NCI-H226 (cell line): ENCODE measurements at places on chromosomes 2 and 18.

GRCh38 chr2:191521608-191522208 lies 156.2 kb upstream of the NABP1 start:
- DNase-seq: no peak

DNA sequence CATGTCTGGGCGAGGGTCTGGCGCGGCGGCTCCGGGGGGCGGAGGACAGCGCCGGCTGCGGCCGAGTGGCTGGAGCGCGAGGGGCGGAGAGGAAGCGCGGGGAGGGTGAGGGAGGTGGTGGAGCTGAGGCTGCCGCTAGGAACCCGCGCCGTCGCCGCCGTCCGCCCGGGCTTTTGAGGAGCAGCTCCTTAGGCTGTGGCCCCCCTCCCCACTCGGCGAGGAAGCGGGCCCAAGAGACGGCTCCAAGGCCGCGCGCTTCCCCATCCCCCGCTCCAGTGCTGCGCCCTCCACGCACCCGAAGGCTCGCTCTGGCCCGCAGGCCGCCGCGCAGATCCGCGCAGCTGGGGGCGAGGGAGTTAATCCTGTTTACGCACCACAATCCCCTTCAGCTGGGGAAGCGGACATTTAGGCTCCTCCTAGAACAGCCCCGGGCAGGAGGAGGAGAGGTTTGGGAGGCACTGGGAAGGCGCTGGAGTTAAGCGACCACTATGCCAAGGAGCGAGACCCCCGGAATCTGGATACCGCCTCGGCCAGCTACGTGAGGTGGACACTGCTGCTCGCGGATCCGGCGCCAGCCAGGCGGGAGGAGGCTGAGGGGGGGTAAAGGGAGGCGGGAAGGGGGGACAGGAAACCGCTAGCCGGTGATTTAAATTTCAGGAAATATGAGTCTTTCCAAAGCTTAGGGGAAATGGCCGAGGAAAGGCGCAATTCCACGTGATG lies at the start of gene CNRIP1:
CNRIP1 (minus strand) TSS at position 552 of the 720 bp plus-strand sequence; CDS start at position 3, 549 bp downstream.
- DNase-seq: peak; percentile 57

GRCh38 chr2:121064186-121064585 lies 220.8 kb downstream of the TFCP2L1 start:
- DNase-seq: no peak

DNA sequence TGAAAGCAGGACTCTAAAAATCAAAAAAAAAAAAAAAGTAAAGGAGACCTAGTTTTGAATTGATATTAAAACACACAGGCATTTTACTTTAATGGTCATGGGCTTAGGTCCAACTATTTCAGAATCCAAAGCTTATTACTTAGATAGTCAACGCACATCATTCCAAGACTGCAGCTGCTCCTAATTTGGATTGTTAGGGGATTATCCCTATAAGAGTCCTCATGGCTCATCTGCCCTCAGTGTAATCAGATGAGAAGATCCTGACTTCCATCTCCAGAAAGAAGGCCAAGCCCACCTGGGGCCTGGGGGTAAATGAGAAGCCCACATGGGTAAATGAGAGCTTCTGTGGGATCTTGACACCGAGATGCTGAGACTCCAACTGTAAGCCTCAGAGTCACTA lies 424.2 kb downstream of the NRXN1 start:
- DNase-seq: no peak

DNA sequence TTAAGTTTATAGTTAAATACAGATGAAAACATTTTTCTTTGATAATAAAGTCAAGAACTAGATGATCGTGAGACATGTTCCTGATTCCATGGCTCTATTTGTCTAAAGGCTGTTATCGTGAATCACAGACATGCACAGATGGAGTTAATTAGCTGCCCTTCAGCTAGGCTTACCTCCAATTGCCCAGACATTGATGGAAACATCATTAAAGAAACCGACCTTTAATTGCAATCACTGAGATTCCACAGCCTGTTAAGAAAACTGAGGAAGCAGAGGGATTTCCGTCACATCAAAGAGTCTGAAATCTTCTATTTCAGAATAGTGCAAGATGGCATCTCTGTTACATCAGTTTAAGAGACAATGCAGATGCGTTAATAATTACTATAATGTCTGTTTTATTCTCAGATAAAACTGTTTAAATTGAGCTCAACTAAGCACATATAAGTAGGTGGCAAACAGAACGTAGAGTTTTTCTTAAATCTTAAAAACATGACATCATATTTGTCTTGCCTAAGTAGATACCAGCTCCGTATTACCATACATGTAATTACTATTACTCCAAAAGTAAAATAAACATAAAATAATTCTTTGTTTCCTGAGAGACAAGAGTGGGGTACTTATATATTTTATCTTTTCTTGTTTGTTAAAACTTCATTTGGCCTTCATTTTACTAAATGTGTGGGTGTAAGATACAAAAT lies 23.9 kb upstream of the CRACDL start:
- DNase-seq: no peak

DNA sequence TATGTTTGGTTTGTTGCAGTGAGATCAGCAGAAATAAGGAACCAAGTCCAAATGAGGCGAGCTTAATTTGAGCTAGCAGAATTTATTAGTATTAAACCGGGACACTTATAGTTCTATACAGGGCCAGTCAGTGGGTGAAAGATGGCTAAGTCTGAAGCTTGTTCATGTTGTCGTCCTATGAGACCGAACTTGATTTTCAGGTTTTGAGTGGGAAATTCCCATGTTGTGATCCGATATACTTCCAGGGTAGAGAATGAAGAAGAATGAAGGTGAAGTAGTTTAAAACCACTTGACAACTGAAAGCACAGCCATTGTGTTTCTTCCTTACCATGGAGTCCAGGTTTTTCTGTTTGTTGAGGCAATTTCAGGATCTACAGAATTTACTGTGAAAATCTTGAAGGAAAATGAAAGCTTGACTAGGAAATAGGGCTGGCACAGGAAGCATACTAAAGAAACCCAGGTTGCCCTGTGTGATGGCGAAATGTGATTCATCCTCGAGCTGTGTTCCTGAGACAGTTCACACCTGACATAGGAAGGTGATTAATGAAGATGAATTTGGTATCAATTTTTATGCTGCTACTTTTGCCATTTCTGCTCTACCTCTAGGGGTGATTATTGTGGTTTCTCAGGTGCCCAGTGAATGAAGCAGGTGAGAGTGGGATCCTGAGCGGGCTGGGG lies 37.6 kb upstream of the MGAT5 start:
- no peak for DNase-seq

DNA sequence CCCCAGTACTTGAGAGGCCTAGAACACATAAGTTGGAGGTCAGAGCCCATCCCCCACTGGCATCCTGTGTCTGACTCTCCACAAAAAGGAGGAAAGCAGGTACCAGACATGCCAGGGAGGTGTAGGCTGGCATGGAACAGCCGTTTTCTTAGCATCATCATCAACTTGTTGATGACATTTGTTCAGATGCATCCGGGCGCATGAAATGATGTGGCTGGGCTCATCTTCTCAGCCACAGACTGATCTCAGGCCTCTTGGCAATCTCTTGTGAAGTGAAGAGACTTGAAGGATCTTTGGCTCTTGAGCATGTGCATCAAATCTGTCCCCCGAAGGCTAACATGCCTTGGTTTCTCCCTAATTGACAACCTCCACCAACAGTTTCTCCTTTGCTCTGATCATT lies 243.3 kb downstream of the TSN start:
- no peak for DNase-seq

- peak; percentile 6 for DNase-seq
Observed at GRCh38 chr2:188244383-188244782, 47.3 kb upstream of the GULP1 start.

DNA sequence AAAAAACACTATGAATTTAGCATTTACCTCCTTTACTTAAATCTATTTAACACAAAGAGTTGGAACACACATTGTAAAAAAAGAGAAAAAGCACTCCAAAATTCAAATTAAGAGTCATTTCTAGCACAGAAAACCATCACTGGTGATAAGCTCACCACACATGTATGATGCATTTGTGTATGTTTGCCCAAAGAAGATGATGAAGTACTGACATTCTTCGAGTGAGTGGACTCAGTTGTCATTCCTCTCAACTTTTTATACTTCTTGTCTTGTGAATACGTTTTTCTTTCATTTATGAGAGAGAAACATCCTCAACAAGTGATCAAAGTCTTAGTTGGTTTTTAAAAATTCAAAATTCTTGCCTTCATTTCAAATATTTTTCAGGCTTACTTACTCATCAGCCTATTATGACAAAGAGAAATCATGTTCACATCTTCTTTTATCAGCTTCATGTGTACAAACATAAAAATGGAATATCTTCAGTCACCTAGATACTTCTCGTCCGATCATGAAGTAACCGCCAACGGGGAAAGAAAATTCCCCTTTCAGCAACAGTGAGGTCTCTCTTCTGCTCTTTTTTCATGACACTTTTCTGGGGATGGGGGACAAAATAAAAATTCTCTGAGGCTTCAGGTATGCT lies 1.5 kb downstream of the DSEL start:
- no peak for DNase-seq
